ENCODE measurements at places on chromosomes 6 and 20. TPM values are rescaled to one million over a fixed set of nuclear protein-coding genes. Genes with fewer than 3 reads are reported as not detected.
A peak's percentile ranks its signal among the peaks of the same experiment; 100 is the strongest.

VIP gene
- total RNA-seq = 0.06 TPM

GRCh38 chr6:34696189-34696738, 303 bp downstream of the ILRUN start:
- DNase-seq = peak; percentile 25

ENPP4 gene
- 1.9 TPM for total RNA-seq

DNA sequence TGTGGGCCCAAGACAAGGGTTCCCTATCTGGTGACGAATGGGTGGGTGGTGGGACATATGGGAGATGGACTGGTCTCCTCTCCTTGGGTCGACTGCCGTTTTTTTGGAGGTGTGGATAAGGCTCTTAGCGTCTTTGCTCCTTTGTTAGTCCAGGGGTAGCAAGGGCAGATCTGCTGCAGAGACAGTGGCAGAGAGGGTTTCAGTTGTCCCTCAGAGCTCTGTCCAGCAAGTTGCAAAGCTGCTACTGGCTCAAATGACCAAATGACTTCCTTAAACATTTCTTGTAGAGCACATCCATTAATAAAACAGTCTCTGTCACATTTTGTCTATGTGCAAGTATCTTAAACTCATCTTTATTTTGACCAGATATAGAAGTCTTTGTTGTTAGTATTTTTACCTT, 508.0 kb upstream of the ADGRB3 start:
- no peak for DNase-seq

TBC1D22B gene
- total RNA-seq = 6.6 TPM

C20orf144 gene
- total RNA-seq = 0.06 TPM

DNA sequence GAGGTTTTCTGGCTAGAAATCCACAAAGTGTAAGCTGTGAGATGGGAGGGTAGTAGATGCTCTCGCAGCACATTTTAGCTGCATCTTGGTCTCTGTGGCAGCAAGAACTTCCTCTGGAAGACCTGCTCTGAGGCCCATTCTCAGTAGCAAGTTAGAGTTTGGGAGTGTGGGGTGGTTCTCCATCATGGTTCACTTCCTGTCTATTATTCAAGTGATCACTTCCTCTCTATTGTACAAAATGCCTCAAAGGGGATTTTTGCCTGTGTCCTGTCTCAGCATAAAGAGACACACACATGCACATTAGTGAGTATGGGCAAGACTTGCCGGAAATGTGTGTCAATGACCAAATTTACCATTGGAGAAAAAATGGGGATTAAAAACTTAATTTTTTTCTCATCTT, 42.5 kb downstream of the LYRM2 start:
- DNase-seq = no peak

DLL1 gene
- 4.7 TPM for total RNA-seq

DNA sequence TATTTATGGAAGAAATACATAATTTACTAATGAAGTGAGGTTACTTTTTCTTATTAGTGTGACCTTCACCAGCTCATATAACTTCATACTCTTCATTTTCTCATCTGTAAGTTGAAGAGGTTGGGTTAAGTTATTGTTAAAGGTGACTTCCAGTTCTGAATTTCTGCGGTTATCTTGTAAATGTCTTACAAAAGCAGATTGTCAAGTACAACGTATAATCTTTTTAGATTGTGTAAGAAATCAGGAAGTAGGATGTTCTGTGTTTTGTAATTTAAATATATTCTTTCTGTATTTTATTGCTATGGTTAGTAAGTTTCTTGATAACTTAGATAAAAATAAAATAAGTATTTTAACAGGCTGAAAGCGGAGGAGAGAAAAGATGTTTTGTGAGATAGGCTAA, 12.0 kb downstream of the WTAP start:
- DNase-seq = no peak

FOXP4 gene
- 4.6 TPM for total RNA-seq

GRCh38 chr20:20031790-20032189, 14.6 kb downstream of the NAA20 start:
- DNase-seq = no peak

GRCh38 chr6:70527071-70527737, 39.5 kb upstream of the SDHAF4 start:
- DNase-seq = no peak

DNA sequence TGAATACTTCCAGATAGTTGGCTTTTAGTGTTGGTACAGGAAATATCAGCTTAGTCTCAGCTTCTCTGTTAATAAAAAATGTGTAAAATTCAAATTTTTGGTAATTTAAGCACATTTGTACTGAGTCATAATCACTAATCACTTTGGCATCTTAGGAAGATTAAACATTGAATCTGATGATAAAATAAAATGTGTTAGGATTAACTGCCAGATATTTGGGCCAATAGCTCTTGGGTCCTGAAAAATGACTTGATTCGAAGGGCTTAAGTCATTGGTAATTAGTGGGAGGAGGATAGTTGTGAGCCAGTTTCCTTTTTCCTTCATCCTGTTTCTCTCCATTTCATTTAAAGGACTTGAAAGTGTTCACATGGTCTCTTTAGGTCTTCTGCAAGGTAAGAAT, 426.1 kb downstream of the RFPL4B start:
- peak; percentile 28 for DNase-seq

- DNase-seq = peak; percentile 21
Observed at GRCh38 chr6:109515781-109516409, 32.9 kb upstream of the ZBTB24 start.

FOXQ1 gene
- 0.17 TPM for total RNA-seq

KLC4 gene
- 10.6 TPM for total RNA-seq

ASIP gene
- not detected for total RNA-seq

- no peak for DNase-seq
Observed at GRCh38 chr6:26156850-26157250, 69.6 kb downstream of the HFE start.

GRCh38 chr6:5765141-5765760, 241.5 kb downstream of the NRN1 start:
- no peak for DNase-seq

DNA sequence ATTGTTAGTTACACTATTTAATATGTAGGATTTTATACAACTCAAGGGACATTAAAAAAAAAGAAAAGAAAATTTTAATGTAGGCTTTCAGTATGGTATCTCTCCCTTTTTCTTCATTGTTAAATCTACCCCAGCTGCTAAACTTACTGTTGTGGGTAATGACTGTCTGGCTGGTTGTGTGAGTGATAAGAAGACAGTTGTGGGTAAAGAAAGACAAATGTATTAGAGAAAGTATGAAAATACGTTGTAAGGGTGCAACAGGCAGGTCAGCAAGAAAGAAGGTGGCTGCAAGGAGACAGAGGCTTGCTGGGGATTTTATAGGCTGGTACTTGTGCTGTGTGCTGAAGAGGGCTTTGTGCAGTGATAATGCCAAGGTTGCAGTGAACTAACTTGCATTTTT, 91.4 kb upstream of the FOXO3 start:
- no peak for DNase-seq

B3GALT4 gene
- total RNA-seq = 0.19 TPM

DNA sequence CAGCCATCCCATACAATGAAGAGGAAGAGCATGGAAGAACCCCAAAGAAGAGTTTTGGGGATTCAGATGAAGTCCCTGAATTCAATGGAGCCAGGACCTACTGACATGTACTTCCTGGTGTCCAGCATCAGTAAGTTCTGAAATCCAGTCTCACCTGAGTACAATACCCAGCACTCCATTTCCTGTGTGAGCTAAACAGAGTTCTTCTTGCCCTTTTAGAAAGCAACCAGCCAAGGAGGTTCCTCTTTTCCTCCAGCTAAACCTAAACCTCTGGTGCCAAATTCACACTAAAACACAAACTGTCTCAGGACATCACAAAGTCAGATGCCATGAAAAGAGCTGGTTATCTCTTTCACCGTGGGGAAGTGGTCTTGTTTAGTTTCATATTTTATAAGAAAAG, 71.5 kb downstream of the PKHD1 start:
- DNase-seq = no peak

OR2B6 gene
- total RNA-seq = not detected

GRCh38 chr6:15817100-15817499, 154.3 kb upstream of the DTNBP1 start:
- DNase-seq = no peak

DNA sequence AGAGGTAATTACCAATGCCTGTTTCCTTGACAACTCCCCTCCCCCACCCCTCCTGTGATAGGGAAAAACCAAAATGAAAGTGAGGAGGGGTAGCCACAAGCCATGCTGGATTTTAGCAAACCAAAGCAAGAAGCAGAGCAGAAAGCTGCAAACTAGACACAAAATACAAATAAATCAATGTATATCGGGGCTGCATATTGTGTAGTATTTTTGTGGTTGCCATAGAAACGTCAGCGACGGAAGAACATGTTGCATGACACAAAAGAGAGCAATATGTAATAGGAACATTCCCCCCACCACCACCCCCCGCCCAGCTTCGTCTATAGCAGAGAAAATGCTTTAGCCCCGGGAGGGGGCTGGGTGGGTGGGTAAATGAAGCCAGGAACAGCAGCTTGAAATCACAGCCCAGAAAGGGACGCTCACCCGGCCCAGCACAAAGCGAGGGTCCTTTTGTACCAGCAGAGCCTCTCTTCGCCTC, 548 bp downstream of the AGPAT4 start:
- DNase-seq = peak; percentile 24

ZBTB46 gene
- total RNA-seq = 9.1 TPM

DNA sequence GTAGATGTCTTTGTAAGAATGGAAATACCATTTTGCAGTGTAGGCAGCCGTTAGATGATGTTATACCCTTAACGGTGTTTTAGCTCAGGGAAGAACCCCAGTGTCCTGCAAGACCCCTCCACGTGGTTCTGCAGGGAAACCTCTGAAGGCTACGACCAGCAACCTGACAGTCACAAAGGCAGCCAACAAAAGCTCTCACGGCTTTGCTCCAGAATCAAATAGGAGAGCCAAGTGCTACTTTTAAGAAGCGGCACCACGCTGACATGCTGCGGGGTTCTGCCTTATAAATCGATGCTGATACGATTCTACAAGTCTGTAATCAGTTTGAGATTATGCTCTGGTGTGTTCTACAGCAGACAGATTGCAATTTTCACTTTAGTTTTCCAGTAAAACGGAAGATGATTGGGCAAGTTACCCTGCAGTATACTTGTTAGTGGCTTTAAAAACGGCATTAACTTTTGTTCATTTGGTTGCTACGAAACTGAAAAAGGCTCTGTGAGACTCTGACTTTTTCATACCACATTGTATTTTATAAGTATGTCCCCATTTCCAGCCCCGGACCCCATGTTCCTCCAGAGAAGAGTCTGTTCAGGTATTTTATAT, 312.9 kb downstream of the SAMD5 start:
- no peak for DNase-seq

DNA sequence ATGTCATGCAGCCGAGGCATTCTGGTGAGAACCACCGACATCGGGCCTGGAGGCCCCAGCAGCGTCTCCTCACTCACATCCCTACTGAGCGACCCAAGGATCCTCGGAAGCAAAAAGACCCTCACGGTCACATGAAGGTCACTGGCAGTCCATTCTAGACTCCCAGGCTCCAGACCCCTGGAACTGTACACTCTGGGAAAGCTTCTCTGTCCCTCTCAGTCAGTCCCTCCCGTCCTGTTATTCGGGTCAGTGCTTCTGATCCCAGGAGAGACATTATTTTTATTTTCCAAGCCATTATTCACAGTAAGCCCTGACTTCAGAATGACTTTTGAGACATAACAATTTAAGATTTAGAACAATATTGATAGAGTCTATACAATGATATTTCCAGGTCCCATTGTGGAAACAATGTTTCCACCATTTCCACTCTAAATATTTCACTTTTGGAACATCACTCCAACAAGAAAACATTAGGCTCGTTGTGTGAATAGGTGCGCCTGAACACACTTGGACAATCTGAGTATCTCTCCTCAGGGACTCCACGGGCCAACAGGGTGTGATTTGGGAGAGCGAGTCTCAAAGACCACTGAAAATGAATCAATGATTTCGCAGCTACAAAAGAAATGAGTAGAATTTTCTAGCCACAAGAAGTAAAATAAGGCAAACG, 199.7 kb downstream of the SOD2 start:
- DNase-seq = no peak

GRCh38 chr6:127118298-127119101, at the start of gene RSPO3:
RSPO3 (plus strand) TSS chr6:127118671; CDS start chr6:127119193, 522 bp downstream.
- peak; percentile 48 for DNase-seq

DNA sequence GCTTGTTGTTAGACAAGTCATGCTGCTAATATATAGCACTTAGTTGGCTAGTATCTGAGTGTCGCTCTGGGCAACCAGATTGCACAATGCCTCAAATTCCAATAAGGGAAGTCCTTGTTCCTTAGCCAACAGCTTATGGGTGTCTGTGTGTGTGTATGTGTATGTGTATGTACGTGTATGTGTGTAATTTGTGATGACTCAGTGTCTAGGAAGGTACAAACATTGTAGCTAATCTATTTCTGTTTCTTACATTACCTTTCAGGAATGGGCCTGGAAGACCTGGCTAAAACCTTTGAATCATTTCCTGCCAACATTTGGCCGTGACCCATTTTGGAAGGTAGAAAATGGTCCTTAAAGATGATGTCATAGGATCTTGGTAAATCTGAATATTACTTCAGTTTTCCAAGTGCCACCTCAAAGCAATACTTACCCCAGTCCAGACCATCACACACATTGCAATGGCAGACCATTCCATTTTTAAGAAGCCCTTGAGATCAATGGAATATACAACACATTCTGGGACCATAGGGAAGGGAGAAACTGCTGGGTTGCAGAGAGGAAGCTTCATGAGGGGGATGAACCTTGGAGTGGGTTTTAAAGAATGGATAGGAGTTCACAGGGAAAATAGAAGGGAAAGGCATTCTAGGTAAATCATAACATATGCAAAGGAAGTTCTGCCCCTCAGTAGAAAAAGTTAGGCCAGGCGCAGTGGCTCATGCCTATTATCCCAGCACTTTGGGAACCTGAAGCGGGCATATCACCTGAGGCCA, 25.1 kb downstream of the NEDD9 start:
- DNase-seq = peak; percentile 86

- DNase-seq = no peak
Observed at GRCh38 chr6:50815436-50816114, 3.1 kb upstream of the TFAP2B start.

- DNase-seq = no peak
Observed at GRCh38 chr6:157821342-157822033, 1.6 kb upstream of the SNX9 start.

DNA sequence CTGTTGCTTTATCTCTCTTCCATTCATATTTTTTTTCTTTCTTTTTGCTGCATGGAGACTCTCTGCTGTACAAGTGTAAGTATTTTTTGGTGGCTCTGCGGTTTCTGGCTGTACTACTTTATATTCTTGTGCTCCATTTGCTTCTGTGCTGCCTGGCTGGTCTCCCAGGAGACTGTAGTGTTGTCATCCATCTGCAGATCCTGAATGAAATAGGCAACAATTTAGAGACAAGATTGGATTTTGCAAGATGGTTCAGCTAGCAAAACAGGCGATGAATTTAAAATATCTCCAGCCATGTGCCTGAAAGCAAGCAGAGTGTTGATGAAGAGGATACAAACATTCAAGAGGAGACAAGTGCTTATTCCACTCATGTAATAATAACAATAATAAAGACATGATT, 75.1 kb upstream of the SCGN start:
- peak; percentile 7 for DNase-seq

DNA sequence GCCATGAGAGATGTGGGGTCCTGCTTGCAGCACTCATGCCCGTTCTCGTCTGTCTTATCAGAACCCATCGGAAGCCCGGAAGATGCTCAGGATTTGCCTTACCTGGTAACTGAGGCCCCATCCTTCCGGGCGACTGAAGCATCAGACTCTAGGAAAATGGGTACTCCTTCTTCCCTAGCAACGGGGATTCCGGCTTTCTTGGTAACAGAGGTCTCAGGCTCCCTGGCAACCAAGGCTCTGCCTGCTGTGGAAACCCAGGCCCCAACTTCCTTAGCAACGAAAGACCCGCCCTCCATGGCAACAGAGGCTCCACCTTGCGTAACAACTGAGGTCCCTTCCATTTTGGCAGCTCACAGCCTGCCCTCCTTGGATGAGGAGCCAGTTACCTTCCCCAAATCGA, 8.3 kb downstream of the PI16 start:
- peak; percentile 40 for DNase-seq
